Stimulated activated naive CD8-positive, alpha-beta T cell treated with anti-CD3 and anti-CD28 coated beads, Interleukin-15, amount 100 ng/mL, for 72 hours (primary cell): ENCODE measurements at places on chromosomes 12 and 14.

GRCh38 chr14:57068511-57068910 lies 200.2 kb downstream of the EXOC5 start:
- no peak for DNase-seq

- no peak for DNase-seq
Measured at GRCh38 chr12:74988156-74988555, 221.5 kb downstream of the KCNC2 start.

GRCh38 chr12:3311027-3311402 lies 180.0 kb upstream of the PRMT8 start:
- no peak for DNase-seq

- DNase-seq: no peak
Measured at GRCh38 chr12:56721216-56721615, 3.9 kb downstream of the NACA start.

GRCh38 chr12:54993181-54993835 lies 8.7 kb upstream of the TESPA1 start:
- DNase-seq: peak; percentile 64
